Subcutaneous preadipocyte (primary cell): ENCODE measurements at places on chromosomes 6 and 20. TPM values are rescaled to one million over a fixed set of nuclear protein-coding genes. Genes with fewer than 3 reads are reported as not detected.

NHSL1 gene
- total RNA-seq: 19.1 and 19.9 TPM in 2 replicates

CST1 gene
- total RNA-seq: 0.20 TPM in 1 of 2 replicates, not detected in the other

TPMT gene
- total RNA-seq: 11.0 and 11.1 TPM in 2 replicates

XPO5 gene
- 33.4 and 53.6 TPM in 2 replicates for total RNA-seq

PACRG gene
- total RNA-seq: 0.37 and 0.78 TPM in 2 replicates

VWA7 gene
- total RNA-seq: under 0.01 and 0.98 TPM in 2 replicates

TRDN gene
- total RNA-seq: not detected in 2 replicates

HFE gene
- total RNA-seq: 8.8 and 11.1 TPM in 2 replicates

LIN28B gene
- total RNA-seq: not detected in 2 replicates

MAS1 gene
- total RNA-seq: not detected in 2 replicates

VSX1 gene
- not detected in 2 replicates for total RNA-seq

COMMD7 gene
- total RNA-seq: 39.1 and 44.1 TPM in 2 replicates

PPP1R16B gene
- not detected in 2 replicates for total RNA-seq

PKIB gene
- total RNA-seq: 0.37 and 0.39 TPM in 2 replicates

MUCL3 gene
- not detected in 2 replicates for total RNA-seq

CST5 gene
- not detected in 2 replicates for total RNA-seq

SNAP91 gene
- total RNA-seq: not detected in 2 replicates

ZBTB46 gene
- under 0.01 and 0.98 TPM in 2 replicates for total RNA-seq

ELOVL2 gene
- total RNA-seq: under 0.01 and 0.39 TPM in 2 replicates

COL20A1 gene
- total RNA-seq: not detected in 2 replicates

SOBP gene
- total RNA-seq: 7.0 and 8.8 TPM in 2 replicates

FLRT3 gene
- total RNA-seq: 0.78 and 1.5 TPM in 2 replicates

COL11A2 gene
- under 0.01 and 0.20 TPM in 2 replicates for total RNA-seq

POU5F1 gene
- total RNA-seq: 0.59 TPM in 1 of 2 replicates, not detected in the other

MED23 gene
- total RNA-seq: 25.0 and 31.1 TPM in 2 replicates

MAP1LC3A gene
- total RNA-seq: 5.7 and 13.2 TPM in 2 replicates

PTCHD4 gene
- total RNA-seq: 2.9 and 5.5 TPM in 2 replicates

GUCA1A gene
- total RNA-seq: not detected in 2 replicates

TBXT gene
- total RNA-seq: not detected in 2 replicates

PXDC1 gene
- total RNA-seq: 38.7 and 41.9 TPM in 2 replicates

WFDC12 gene
- not detected in 2 replicates for total RNA-seq

JAG1 gene
- total RNA-seq: 20.9 and 34.8 TPM in 2 replicates

TRAM2 gene
- total RNA-seq: 120 and 135 TPM in 2 replicates

LRRC73 gene
- 0.37 and 1.4 TPM in 2 replicates for total RNA-seq

OR2B6 gene
- total RNA-seq: not detected in 2 replicates

CRISP3 gene
- total RNA-seq: not detected in 2 replicates

LAMP5 gene
- under 0.01 TPM in 1 of 2 replicates, not detected in the other for total RNA-seq

TAP2 gene
- 21.7 and 22.5 TPM in 2 replicates for total RNA-seq

PAX1 gene
- total RNA-seq: not detected in 2 replicates

NRN1 gene
- 29.0 and 51.4 TPM in 2 replicates for total RNA-seq

IL20RA gene
- 0.20 and 0.37 TPM in 2 replicates for total RNA-seq

ZBP1 gene
- total RNA-seq: not detected in 2 replicates

OR2H1 gene
- total RNA-seq: not detected in 2 replicates

MYCT1 gene
- not detected in 2 replicates for total RNA-seq

RHAG gene
- total RNA-seq: not detected in 2 replicates

ZNF165 gene
- 0.37 and 0.39 TPM in 2 replicates for total RNA-seq

ISM1 gene
- 0.78 and 1.5 TPM in 2 replicates for total RNA-seq
